Adipose tissue (tissue), 3 donors: ENCODE measurements at places on chromosomes 12 and 14. TPM values are rescaled to one million over a fixed set of nuclear protein-coding genes. Genes with fewer than 3 reads are reported as not detected.

The C14orf39 gene
- not detected for polyA plus RNA-seq

The GLT8D2 gene
- polyA plus RNA-seq = 7.1 TPM

The AKAP5 gene
- polyA plus RNA-seq = 0.11 TPM

The YBX3 gene
- polyA plus RNA-seq = 424 TPM
